T-cell (primary cell): ENCODE measurements at places on chromosomes 6 and 20.

DNA sequence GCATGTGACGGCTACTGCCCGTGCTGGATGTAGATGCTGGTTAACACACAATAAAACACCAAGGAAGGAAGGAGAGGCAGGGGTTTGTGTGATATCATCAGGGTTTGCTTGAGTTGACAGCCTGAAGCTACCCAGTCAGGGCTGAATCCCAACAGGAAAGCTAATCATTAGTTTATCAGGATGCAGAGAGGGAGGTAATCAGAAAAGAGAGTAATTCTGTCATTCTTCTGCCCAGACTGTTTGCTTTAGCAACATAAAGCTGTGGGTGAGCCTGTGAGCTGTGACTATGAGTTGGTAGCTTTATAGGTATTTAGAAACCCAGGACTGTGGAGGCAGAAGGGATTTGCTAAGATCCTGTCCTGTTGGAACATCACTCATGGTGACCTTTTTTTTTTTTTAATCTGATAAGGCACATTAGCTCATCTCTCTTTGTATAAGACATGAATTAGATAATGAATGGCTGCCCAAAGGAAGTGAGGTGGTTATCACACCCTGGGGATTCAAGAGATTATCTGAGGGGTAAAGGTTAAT lies 79.3 kb downstream of the CAP2 start:
- no peak for DNase-seq

DNA sequence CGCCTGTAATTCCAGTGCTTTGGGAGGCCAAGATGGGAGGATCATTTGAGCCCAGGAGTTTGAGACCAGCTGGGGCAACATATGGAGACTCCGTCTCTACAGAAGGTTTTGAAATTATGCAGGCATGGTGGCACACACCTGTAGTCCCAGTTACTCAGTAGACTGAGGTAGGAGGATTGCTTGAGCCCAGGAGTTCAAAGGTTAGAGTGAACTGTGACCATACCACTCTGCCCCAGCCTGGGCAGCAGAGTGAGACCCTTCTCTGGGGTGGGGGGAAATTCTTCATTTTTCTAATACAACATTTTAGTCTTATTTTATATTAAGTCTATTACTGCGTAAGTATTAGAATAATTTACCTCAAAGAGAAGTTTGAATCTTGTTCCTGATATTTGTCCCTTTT lies 20.1 kb upstream of the SUMO4 start:
- no peak for DNase-seq

DNA sequence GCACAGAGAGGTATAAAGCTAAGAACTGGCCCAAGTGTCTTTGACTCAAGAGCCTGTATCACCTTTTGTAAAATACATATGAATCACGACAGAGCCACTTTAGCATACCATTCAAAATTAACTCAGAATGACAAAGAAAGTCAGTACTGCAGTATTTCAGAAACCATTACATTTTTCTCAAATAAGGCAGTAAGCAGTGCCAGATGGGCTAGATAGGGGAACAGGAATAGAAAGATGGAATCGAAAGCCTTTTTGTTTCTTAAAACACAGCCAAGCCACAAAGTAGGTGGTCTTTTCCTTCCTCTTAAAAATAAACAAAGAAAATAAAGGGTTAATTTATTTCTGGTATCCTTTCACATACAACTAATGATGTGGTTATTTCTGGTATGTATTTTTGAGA lies 10.3 kb downstream of the CLDN20 start:
- no peak for DNase-seq

DNA sequence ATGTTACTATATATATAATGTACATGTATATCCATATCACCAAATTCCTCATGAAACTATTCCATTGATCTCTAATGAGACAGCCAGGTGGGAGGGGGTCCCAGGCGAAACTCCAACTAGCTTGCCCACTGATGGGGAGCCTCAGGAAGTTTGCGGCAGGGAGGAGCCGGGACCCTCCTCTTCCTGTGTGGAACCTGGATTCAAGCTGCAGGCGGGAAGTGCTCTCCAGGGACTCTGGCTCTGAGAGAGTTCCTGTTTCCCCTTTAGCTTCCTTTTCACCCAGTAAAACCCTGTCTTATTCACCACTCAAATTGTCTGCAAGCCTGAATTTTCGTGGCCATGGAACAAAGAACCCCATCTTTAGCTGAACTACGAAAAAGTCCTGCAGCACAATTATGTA lies 152.2 kb downstream of the OPN5 start:
- DNase-seq: no peak

- DNase-seq: no peak
Observed at GRCh38 chr20:20019123-20019522, 2.0 kb downstream of the NAA20 start.

DNA sequence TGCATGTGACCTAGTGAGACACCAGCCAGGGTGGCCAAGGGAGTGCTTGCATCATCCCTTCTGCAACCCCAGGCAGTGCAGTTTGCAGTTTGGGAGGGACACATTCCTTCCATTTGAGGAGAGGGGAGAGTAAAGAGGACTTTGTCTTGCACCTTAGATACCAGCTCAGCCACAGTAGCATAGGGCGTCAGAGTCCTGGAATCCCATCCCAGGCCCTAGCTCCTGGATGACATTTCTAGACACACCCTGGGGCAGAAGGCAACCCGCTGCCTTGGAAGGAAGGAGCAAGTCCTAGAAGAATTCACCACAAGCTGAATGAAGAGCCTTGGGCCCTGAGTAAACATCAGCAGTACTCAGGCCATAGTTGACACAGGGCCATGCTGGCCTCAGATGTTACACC lies 680.4 kb upstream of the IMPG1 start:
- DNase-seq: no peak

- DNase-seq: no peak
Observed at GRCh38 chr6:24988562-24988961, 52.8 kb upstream of the RIPOR2 start.

DNA sequence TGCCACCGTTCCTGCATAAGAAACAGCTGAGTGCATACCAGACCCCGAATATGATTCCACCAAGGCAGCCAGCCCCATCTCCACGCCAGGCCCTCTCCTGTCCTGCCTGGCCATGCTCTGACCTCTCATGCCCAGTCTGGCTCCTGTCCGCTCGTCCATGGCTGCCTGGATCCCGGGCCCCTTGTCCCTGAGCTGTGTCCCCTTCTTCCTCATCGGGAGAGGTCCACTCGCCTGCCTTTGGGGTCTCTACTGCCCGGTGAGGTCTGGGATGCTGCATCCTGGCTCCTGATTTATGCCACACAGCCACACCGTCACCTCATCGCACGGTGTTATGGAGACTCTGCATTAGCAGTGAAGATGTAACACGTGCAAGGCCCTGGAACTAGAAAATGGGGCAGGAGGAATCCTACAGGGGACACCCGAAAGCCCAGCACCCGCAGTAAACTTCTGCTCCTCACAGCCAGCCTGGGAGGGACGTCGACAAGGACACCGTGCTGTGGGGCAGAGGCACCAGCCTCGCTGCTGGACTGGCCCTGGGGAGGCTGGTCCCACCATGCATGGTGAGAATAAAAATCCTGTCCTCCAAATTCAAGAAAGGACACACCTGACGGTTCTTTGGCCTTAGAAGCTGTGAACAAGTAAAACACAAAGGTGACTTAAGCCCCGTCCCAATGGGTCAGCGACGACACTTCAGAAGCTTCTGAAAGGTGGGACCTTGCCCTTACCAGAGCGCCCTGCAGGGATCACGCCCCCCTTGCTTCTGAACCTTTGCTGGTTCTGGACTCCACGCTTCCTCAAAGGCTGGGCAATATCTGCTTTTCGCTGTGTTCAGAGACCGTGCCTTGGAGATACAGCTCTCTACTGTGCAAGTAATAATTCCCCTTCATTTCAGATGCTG lies 103.0 kb downstream of the DLL1 start:
- DNase-seq: no peak

GRCh38 chr20:19706463-19706862 lies 51.6 kb upstream of the RIN2 start:
- no peak for DNase-seq

- DNase-seq: no peak
Observed at GRCh38 chr6:101544286-101544685, 150.8 kb downstream of the GRIK2 start.

- no peak for DNase-seq
Observed at GRCh38 chr6:107642861-107643328, 153.0 kb downstream of the SOBP start.

DNA sequence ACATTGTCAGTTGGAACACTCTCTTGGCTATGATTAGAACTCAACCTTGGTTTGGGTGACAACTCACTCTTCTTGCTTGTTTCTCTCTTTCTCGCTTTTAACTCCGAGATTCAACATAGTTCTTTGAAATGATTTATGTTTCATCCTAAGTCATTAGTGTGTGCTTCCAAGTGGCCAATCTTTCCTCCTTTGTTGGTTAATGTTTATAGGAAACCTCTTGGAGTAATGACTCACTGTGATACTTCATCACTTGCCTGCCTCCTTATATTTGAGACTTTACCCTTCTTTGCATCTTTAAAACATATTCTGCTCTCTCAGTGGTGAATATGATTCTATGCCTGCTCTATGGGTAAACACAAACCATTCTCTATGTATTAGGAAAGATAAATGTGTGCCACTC lies 279.7 kb upstream of the FLRT3 start:
- DNase-seq: no peak

DNA sequence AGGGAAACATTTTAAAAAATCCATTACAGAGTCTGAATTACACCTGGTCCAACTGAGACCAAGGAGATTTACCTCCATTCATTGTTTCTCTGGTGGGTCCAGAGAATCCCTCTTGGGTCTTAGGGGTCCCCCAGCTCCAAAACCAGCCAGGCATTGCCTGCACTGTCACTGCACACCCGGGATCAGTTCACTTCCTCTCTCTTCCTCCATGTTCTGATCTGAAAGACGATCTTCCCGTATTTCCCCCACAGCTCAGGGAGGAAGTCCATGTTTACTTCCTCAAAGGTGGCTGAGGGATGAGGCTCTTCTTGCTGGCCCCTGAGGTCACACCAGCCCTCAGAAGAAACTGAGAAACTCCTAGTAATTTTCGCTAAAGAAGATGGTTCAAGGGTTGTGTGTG lies 159.7 kb downstream of the BMP7 start:
- no peak for DNase-seq

- no peak for DNase-seq
Observed at GRCh38 chr6:4676016-4676415, 100.2 kb upstream of the CDYL start.

DNA sequence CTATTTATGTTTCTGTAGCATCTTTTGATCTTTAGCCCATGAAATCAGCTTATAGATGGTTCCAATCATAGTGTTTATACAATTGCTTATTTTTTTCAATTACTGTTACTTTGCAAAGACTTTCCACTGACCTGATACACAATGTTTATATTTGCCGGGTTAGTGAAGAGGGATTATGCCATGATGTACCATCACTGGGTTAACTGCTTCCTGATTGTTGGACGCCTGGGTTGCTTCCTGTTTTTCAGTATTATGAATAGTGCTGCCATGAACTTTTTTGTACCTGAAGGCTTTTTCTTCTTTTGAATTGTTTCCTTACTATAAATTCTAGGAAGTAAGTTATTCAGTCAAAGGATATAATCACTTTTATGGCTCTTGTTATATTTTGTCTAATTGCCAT lies 6.9 kb downstream of the MANBAL start:
- DNase-seq: no peak

- DNase-seq: no peak
Observed at GRCh38 chr20:47178277-47178676, 178.2 kb downstream of the ZMYND8 start.

- no peak for DNase-seq
Observed at GRCh38 chr20:10508060-10508459, 73.0 kb downstream of the SLX4IP start.

DNA sequence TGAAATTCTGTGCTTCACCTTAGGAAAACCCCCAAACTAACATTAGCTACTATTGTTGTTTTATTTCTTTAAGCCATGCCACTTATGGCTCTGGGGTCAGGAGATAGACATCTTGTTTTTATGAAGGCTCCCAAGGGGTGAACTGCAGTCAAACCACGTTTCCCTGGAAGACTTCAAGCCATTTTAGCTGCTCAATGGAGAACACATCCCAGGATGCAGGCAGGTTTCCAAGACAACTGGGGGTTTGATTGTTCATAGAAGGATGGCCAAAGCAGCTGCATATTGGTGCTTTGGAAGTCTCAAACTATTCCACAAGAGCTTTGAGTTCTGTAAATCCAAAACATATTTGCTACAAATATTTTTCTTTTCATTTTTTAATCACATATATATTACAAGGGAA lies 818.0 kb downstream of the MAFB start:
- DNase-seq: no peak

- DNase-seq: no peak
Observed at GRCh38 chr20:38200646-38201045, 35.6 kb upstream of the TGM2 start.

DNA sequence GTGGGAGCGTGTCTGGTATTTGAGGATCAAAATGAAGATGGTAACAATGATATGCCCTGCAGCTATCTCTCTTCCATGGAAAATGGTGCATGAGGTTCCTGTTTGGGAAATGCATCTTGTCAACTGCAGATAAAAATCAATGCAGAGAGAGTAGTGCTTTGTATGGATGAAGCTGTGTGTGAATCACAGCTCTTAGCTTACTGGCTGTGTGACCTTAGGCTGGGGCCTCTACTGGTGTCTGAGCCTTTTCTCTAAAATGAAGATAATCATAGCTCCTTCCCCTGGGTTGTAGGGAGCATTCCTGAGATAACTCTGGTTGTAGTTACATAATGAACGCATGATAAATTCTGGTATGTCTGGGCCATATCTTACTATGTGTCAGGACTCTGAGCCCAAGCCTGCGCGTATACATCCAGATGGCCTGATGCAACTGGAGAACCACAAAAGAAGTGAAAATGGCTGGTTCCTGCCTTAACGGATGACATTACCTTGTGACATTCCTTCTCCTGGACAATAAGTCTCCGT lies 19.6 kb downstream of the ANGPT4 start:
- DNase-seq: no peak

GRCh38 chr6:152364866-152365265 lies 272.3 kb downstream of the SYNE1 start:
- no peak for DNase-seq

GRCh38 chr20:47258745-47259695 lies 97.5 kb downstream of the ZMYND8 start:
- no peak for DNase-seq

GRCh38 chr6:73340048-73340447 lies 14.0 kb downstream of the DPPA5 start:
- no peak for DNase-seq

DNA sequence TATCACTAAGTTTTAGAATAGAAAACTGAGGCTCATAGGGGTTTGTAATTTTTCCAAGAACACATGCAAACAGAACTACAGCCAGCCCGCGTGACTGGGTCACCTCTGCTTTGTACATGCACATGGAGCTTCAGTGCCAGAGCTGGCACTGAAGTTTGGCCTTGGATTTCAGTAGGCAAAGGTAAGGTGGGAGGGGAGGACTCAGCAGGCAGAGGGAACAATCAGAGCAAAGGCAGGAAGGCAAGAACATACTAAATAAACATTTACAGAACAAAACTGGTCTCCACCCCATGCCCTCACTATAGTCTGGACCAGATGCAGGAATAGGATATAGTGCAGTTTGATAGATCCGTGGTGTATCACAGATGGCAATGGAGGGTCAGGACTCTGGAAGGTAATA lies 13.6 kb upstream of the ABRACL start:
- DNase-seq: no peak
